ENCODE measurements at places on chromosomes 2 and 18. TPM values are rescaled to one million over a fixed set of nuclear protein-coding genes. Genes with fewer than 3 reads are reported as not detected.

Gene CIB4
- total RNA-seq = not detected

Gene ESCO1
- 16.7 TPM for total RNA-seq

Gene SNORC
- total RNA-seq = 0.72 TPM

Gene OSBPL1A
- total RNA-seq = 2.7 TPM

Gene AMER3
- not detected for total RNA-seq

Gene TLX2
- 0.10 TPM for total RNA-seq

Gene C2orf81
- 2.6 TPM for total RNA-seq

Gene MFSD2B
- 0.15 TPM for total RNA-seq

Gene TTC39C
- 39.9 TPM for total RNA-seq

Gene TRIM43
- total RNA-seq = not detected

Gene FSHR
- not detected for total RNA-seq

Gene BOLL
- total RNA-seq = 0.12 TPM

Gene CABYR
- total RNA-seq = 1.2 TPM

Gene GNLY
- 3.2 TPM for total RNA-seq

Gene TEKT4
- not detected for total RNA-seq

Gene COLEC11
- 0.15 TPM for total RNA-seq

Gene LIPG
- 0.22 TPM for total RNA-seq

Gene POTEJ
- total RNA-seq = not detected

Gene BBS5
- total RNA-seq = 2.2 TPM

Gene CBLN2
- total RNA-seq = not detected

Gene CHRNG
- not detected for total RNA-seq

Gene MEIS1
- not detected for total RNA-seq

Gene NETO1
- not detected for total RNA-seq

Gene TRPM8
- not detected for total RNA-seq

Gene LCT
- total RNA-seq = 0.07 TPM

Gene PLEKHM3
- 7.0 TPM for total RNA-seq

Gene DCDC2C
- total RNA-seq = not detected

Gene UCN
- total RNA-seq = 0.45 TPM

Gene SCN7A
- total RNA-seq = not detected

Gene ASPRV1
- 0.41 TPM for total RNA-seq

Gene SLC9A2
- 0.07 TPM for total RNA-seq

Gene OR6B2
- total RNA-seq = not detected

Gene STARD7
- total RNA-seq = 87.6 TPM

Gene GBX2
- not detected for total RNA-seq

Gene CUL3
- total RNA-seq = 66.0 TPM

Gene ASB18
- not detected for total RNA-seq

Gene CDH7
- total RNA-seq = not detected

Gene EPG5
- 18.3 TPM for total RNA-seq

Gene DNAJC5G
- total RNA-seq = not detected

Gene VWA3B
- 0.43 TPM for total RNA-seq

Gene CABLES1
- 0.38 TPM for total RNA-seq

Gene ANKRD23
- total RNA-seq = 3.3 TPM

Gene RFTN2
- total RNA-seq = not detected

Gene PLGLB1
- total RNA-seq = not detected

Gene RGPD4
- total RNA-seq = 0.19 TPM

Gene CCDC68
- total RNA-seq = not detected

Gene IL18RAP
- total RNA-seq = 11.2 TPM

Gene UPP2
- not detected for total RNA-seq

Gene REG3G
- total RNA-seq = not detected

Gene CD28
- 167 TPM for total RNA-seq

Gene DYTN
- total RNA-seq = not detected

Gene CLEC4F
- total RNA-seq = not detected

Gene CPS1
- total RNA-seq = 0.86 TPM
